ENCODE measurements at places on chromosomes 12 and 14. TPM values are rescaled to one million over a fixed set of nuclear protein-coding genes. Genes with fewer than 3 reads are reported as not detected.

NFE2 gene
- not detected for total RNA-seq

STXBP6 gene
- total RNA-seq = not detected

HAL gene
- total RNA-seq = not detected

SLCO1B1 gene
- total RNA-seq = not detected

MAP1LC3B2 gene
- 0.44 TPM for total RNA-seq

SRRM4 gene
- total RNA-seq = not detected

ASCL1 gene
- not detected for total RNA-seq

PMEL gene
- total RNA-seq = not detected

KRT77 gene
- not detected for total RNA-seq

PRR13 gene
- 76.1 TPM for total RNA-seq

ACSS3 gene
- total RNA-seq = not detected

FOXG1 gene
- not detected for total RNA-seq

KCNH3 gene
- not detected for total RNA-seq

OVCH1 gene
- total RNA-seq = not detected

FOXM1 gene
- total RNA-seq = 65.2 TPM

TUBA1C gene
- total RNA-seq = 1,280 TPM

CLEC4D gene
- total RNA-seq = not detected

SAMD15 gene
- 0.64 TPM for total RNA-seq

GLI1 gene
- not detected for total RNA-seq

SYNDIG1L gene
- not detected for total RNA-seq

GPR135 gene
- 0.74 TPM for total RNA-seq

ZNF605 gene
- total RNA-seq = 1.5 TPM

ENDOU gene
- total RNA-seq = not detected

C3AR1 gene
- 0.30 TPM for total RNA-seq

SSPN gene
- total RNA-seq = 0.94 TPM

OTOGL gene
- total RNA-seq = 0.10 TPM

PCBP2 gene
- total RNA-seq = 203 TPM

CRY1 gene
- total RNA-seq = 16.8 TPM

STON2 gene
- 1.9 TPM for total RNA-seq

HCFC2 gene
- total RNA-seq = 8.3 TPM

GPRC5A gene
- total RNA-seq = 57.3 TPM

PLEKHH1 gene
- total RNA-seq = 0.05 TPM

PPM1H gene
- total RNA-seq = 1.5 TPM

PRB2 gene
- not detected for total RNA-seq

IFNG-AS1 gene
- not detected for total RNA-seq

RBP5 gene
- not detected for total RNA-seq

MFAP5 gene
- not detected for total RNA-seq

LAG3 gene
- not detected for total RNA-seq

MYH6 gene
- 0.05 TPM for total RNA-seq

FOXN4 gene
- total RNA-seq = not detected

AGAP2 gene
- 0.25 TPM for total RNA-seq

NGB gene
- total RNA-seq = not detected

DAO gene
- total RNA-seq = not detected

HCAR3 gene
- not detected for total RNA-seq

POU6F1 gene
- total RNA-seq = 1.5 TPM

OAS3 gene
- total RNA-seq = 94.5 TPM

PLA2G1B gene
- not detected for total RNA-seq

PLEKHG7 gene
- not detected for total RNA-seq

CLEC1B gene
- total RNA-seq = not detected

SLC6A12 gene
- not detected for total RNA-seq

LRRC10 gene
- total RNA-seq = not detected

PPFIA2 gene
- not detected for total RNA-seq

TTC7B gene
- total RNA-seq = 60.6 TPM

KRT71 gene
- not detected for total RNA-seq

STAB2 gene
- not detected for total RNA-seq

SMIM41 gene
- total RNA-seq = not detected

DHRS2 gene
- 0.13 TPM for total RNA-seq

RNASE3 gene
- not detected for total RNA-seq
